ENCODE measurements at places on chromosomes 7 and 10. TPM values are rescaled to one million over a fixed set of nuclear protein-coding genes. Genes with fewer than 3 reads are reported as not detected.

GRCh38 chr10:124403548-124403947 lies 15.2 kb downstream of the OAT start:
- DNase-seq, result peak; percentile 53

DNA sequence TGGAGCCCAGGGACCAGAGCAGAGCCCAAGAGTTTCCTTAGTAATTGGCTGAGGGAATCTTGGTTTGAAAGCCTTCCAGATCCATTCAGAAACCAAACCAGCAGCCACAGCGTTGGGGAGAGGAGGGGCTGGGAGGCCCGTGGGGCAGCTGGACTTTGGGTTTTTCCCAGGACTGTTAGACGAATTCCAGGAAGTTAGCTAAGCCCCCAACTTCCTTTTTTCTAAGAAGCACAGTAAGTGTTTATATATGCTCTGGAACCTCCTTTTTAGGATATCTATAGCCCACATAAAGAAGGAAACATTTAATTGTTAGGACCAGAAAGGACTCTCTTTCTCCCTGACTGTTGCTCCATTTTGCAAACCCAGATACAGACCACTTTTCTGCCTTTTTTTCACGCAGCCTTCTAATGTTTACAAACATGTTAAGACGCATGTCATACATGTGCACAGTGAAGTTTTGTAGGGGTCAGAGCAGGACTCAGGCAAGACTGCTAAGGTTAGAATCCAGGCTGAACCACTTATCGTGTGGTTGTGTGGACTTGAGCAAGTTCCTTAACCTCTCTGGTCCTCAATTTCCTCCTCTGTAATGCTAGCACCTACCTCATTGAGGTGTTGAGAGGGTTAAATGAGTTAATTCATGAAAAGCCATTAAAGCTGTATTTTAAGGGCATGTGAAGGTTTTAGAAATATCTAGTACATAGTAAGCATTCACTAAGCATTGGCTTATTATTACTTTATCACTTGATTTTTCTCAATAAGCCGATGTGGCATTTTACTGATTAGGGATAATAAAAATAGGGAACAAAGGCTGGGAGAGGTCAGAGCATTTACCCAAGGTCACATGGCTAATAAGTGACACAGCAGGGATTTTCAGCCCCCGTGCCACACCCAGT lies 42.4 kb downstream of the TBATA start:
- peak; percentile 59 for DNase-seq

CEP55 gene
- 98.9 TPM for total RNA-seq

- no peak for DNase-seq
These were observed 19.6 kb upstream of the NFKB2 start for GRCh38 chr10:102375867-102376266.

ADRA2A gene
- not detected for total RNA-seq

DNA sequence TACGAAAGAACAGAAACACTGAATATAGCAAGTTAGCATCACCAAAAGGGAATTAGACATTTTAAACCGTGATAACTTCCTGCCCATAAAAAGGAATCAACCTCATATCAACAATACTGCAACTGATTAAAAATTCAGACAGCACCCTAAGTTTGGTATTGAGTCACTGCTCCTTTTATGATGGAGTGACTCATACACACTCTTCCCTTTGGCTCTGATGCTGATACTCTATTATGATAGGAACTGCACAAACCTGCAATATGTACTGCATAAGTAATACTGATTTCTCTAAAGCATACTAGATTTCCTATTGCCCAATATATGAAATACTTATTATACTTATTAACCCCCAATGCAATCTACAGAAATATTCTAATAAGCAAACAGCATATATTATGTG lies 118.7 kb downstream of the PARD3 start:
- peak; percentile 53 for DNase-seq

PRLHR gene
- not detected for total RNA-seq

DNA sequence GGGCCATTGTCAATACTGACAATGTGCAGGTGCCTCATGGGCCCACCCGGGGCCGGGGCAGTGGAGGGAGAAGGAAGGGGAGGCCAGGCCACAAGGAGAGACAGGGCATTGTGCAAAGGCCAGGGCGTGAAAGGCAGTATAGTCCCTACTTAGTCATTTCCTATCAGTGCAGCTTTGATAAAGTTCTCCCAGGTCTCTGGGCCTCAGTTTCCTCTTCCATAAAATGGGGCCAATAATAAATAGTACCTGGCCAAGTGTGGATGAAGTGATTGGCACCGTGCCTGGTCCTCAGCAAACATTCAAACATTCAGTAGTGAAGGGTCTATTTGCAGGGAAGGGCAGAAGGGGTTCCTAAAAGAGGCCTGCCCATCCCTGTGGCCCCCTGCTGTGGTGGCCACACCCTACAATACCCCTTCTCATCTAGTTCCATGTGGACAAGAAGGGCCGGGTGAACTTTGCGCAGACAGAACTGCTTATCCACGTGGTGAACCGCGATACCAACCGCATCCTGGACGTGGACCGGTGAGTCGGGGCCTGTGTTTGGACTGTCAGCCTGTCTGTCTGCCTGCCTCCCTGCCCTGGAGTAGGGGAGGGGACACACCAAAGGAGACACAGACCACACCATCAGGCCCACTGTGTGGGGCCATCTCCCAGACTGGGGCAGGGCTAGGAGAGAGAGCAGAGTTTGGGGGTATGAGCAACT lies 36.9 kb upstream of the VSIR start:
- no peak for DNase-seq

GRCh38 chr10:77666821-77667220 lies 29.2 kb upstream of the KCNMA1 start:
- DNase-seq, result peak; percentile 14

PILRB gene
- 24.5 TPM for total RNA-seq
